CD4-positive, CD25-positive, alpha-beta regulatory T cell (primary cell): ENCODE measurements at places on chromosomes 3 and 15. TPM values are rescaled to one million over a fixed set of nuclear protein-coding genes. Genes with fewer than 3 reads are reported as not detected.

- peaks cover 2% of the 10 kb centered on the region for H3K27me3 ChIP-seq
- no peaks in the 10 kb centered on the region for H3K4me1 ChIP-seq
- H3K36me3 ChIP-seq: no peaks in the 10 kb centered on the region
- DNase-seq: no peak
These were observed 49.7 kb downstream of the CGGBP1 start for GRCh38 chr3:88009066-88009465.

DHX36 gene
- total RNA-seq: 121 TPM

ZIC1 gene
- total RNA-seq: not detected

PCSK6 gene
- total RNA-seq: 1.1 TPM

GRCh38 chr3:49244581-49245205, 32.3 kb downstream of the C3orf62 start:
- DNase-seq: no peak
- H3K27ac ChIP-seq: no peak overlapping the region
- H3K4me1 ChIP-seq: no peaks in the 10 kb centered on the region

- no peak overlapping the region for H3K4me3 ChIP-seq
- no peaks in the 10 kb centered on the region for H3K27me3 ChIP-seq
- H3K4me1 ChIP-seq: no peaks in the 10 kb centered on the region
- no peaks in the 10 kb centered on the region for H3K36me3 ChIP-seq
- no peak overlapping the region for H3K27ac ChIP-seq
These were observed 976.4 kb downstream of the CADM2 start for GRCh38 chr3:85935171-85935570.

LXN gene
- 6.6 TPM for total RNA-seq

TMEM158 gene
- total RNA-seq: 0.57 TPM

CPNE9 gene
- total RNA-seq: not detected

DNA sequence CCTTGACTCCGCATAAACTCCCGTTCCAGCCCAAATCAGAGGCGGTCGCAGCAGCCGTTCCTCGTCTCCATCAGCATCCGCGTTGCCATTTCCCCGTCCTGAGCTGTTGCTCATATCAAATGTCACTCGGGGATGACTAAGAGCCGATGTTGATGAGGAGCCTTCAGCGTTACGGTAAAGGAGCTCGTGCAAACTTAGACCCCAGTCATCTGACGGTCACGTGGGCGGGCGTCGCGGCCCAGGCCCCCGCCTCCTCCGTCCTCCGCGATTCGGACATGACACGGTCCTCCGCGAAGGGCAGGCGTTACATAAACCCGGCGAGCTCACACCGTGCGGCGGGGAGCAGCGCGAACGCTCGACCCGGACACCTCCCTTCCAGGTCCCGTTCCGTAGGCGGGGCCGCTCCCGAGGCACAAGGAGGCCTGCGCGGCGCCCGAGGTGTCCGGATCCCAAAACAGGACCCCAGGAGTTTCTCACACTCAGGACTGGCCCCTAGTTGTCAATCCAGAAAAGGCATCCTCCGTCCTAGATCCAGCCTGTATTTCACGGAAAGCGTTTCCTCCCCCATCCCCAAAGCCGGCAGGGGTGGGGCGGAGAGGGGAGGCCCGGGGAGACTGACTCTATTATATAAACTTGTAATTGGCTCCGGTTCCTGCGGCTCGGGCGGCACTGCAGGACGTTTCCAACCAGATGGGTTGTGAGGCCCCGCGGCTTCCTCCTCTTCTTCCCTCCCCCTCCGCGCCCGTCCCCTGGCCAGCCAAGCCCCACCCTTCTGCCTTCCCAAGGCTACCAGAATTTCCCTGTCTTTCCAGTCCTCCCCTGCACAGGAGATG, 100.0 kb upstream of the IGF1R start:
- H3K4me3 ChIP-seq: peak overlapping the region; percentile 32
- no peak overlapping the region for H3K27ac ChIP-seq
- peaks cover 8% of the 10 kb centered on the region for H3K4me1 ChIP-seq
- peaks cover 10% of the 10 kb centered on the region for H3K27me3 ChIP-seq

GRCh38 chr3:107619549-107619948, 96.8 kb downstream of the BBX start:
- no peak overlapping the region for H3K27ac ChIP-seq
- no peaks in the 10 kb centered on the region for H3K27me3 ChIP-seq
- H3K4me3 ChIP-seq: no peak overlapping the region

DNA sequence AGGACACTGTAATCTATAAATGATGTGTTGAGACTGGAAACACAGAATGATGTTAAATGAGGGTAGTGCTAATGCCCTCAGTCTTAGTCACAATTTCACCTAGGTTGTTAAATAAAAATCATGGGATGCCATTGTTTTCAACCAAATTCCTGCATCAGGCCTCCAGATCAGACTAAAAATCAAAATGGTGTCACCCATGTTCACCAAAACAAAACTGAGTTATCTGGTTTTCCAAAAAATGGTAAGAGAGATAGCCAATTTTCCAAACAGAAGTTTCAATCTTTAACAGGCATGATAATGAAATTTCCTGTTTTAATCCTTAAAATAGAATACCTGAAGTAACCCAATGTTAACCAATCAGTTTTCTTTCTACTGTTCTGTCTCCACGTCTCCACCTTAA, 2.2 kb upstream of the PIAS1 start:
- no peaks in the 10 kb centered on the region for H3K36me3 ChIP-seq
- no peak overlapping the region for H3K4me3 ChIP-seq
- no peak for DNase-seq
- no peaks in the 10 kb centered on the region for H3K27me3 ChIP-seq
- H3K4me1 ChIP-seq: peaks cover 25% of the 10 kb centered on the region
- no peak overlapping the region for H3K27ac ChIP-seq

DNA sequence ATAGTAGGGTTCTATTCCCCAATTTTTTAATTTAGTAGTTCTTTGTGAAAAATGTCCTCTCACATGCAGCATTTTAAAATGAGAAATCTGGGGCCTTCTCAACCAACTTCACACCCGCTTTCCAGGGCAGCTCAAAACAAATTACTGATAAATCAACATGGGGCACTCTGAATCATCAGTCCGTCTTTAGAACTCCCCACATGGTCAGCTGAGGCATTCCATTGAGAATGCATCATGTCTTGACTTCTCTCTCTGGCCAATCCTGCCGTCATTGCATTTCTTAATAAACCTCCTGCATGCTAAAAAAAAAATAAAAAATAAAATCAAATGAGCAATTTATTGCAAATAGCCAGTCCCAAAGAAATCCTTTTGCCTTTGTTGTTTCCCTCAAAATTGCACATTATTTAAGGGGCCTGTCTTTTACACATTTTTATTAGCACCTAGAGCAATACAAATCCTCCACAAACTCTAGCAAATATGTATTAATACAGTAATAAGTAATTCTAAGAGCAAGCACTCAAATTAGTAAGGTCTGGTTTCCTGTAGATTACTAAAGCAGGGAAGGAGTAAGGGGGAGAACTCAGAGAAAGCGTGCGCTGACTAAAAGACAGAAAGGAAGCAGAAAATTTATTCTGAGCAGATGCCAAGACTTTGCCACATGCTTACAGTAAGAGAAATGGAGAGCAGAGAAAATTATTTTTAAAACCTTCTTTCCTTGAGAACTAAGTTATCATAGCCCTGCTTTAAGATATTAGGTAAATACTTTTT, 175.7 kb downstream of the TNIK start:
- no peak overlapping the region for H3K27ac ChIP-seq
- H3K27me3 ChIP-seq: no peaks in the 10 kb centered on the region
- no peak for DNase-seq

DNA sequence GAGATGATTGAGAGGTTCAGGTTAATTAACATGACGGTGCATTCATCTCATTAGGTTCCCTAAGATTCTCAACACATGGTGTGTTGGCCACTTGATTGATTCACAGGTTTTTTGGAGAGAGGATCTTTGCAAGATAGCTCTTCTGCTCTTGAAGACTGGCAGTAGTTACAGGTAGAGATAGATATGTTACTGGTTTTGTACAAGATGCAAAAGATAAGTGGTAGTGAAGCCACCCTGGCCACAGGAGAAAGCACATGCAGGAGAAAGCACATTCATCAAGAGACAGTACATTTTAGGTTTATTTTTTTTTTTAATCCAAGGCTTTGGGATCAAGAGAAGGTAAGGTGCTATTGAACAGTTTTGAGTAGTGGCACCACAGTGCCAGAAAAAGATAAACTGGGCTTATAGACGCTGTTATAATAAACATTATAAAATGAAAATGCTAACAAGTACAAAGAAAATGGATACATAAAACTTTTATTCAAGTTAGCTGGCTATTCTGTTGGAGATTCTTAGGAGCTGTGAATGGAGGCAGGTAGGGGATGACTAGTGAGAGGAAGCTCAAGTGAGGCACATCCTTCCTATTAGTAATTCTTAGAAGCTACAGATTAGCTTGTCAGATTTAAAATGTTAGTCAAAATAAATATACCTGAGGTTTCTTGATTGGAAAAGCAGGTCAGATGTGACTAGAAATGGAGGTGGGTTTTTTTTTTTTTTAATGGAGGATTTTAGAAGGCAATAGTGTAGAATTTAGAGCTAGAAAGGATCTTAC, 10.8 kb downstream of the SELENOT start:
- no peaks in the 10 kb centered on the region for H3K27me3 ChIP-seq
- peaks cover 34% of the 10 kb centered on the region for H3K4me1 ChIP-seq
- H3K36me3 ChIP-seq: peaks cover 16% of the 10 kb centered on the region
- no peak for DNase-seq
- peak overlapping the region; percentile 17 for H3K4me3 ChIP-seq
- H3K27ac ChIP-seq: no peak overlapping the region

DNA sequence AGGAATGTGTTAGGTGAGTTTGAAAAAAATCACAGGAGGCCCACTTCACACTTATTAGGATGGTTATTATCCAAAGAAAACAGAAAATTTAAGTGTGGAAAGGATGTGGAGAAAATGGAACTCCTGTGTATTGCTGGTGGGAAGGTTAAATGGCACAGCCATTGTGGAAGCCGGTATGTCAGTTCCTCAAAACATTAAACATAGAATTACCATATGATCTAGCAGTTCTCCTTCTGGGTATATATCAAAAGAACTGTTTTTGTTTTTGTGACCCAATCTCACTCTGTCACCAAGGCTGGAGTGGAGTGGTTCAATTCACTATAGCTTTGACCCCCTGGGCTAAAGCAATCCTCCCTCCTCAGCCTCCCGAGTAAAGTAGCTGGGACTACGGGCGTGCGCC, 10.4 kb upstream of the ZFYVE19 start:
- H3K27ac ChIP-seq: no peak overlapping the region
- no peak overlapping the region for H3K4me3 ChIP-seq
- no peaks in the 10 kb centered on the region for H3K27me3 ChIP-seq
- DNase-seq: no peak
- peaks cover 14% of the 10 kb centered on the region for H3K36me3 ChIP-seq

GRCh38 chr3:29004885-29005599, 275.8 kb upstream of the RBMS3 start:
- no peak overlapping the region for H3K27ac ChIP-seq
- no peaks in the 10 kb centered on the region for H3K27me3 ChIP-seq
- H3K4me3 ChIP-seq: no peak overlapping the region
- DNase-seq: no peak

DNA sequence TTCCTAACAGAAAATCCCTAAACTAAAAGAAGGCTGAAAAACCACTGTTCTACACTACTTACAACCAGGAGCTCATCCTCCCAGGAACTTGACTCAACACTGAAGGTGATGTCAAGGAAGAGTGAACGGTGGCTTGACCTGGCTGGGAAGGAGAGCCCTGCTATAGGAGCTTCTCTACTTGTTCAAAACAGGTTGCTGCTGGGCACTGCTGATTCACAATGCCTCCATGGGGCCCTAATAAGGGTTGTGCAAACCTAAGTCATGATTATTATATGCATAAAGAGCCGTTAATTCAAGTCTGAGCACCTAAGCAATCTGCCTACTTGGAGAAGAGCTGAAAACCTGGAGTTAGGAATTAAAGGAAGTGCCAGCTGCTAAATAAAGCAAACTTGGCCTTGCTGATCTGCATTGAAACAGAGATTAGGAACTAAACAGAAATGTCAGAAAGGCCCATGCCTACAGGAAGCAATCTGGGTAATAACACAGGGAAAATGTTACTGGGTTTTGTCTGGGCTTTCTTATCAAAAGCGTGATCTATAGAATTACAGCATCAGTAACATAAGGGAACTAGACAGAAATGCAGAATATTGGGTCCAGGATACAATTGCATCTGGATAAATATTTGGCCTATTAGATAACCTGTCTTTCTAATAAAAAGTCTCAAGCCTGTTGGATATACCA, 243.2 kb downstream of the NEK10 start:
- no peak overlapping the region for H3K27ac ChIP-seq
- H3K27me3 ChIP-seq: no peaks in the 10 kb centered on the region
- no peaks in the 10 kb centered on the region for H3K4me1 ChIP-seq
- no peak for DNase-seq
- no peaks in the 10 kb centered on the region for H3K36me3 ChIP-seq

DNA sequence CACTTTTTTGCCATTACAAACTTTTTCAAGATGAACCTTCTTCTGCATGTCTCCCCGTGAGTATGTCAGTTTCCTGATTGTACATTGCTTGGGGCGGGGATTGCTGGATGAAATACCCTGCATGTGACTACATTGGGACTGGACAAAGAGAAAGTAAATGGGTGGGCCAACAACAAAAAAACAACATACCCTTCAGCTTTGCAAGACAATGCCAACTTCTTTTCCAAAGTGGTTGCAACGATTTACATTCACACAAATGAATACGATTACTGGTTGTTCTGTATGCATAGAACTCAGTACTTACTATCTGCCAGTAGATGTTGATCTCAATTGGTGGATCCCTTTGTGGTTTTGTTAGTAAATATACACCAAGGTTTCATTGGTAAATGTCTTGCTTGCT, 908.4 kb downstream of the AGBL1 start:
- no peak for DNase-seq
- H3K4me1 ChIP-seq: no peaks in the 10 kb centered on the region
- H3K27me3 ChIP-seq: no peaks in the 10 kb centered on the region
- no peaks in the 10 kb centered on the region for H3K36me3 ChIP-seq
- no peak overlapping the region for H3K4me3 ChIP-seq

DNA sequence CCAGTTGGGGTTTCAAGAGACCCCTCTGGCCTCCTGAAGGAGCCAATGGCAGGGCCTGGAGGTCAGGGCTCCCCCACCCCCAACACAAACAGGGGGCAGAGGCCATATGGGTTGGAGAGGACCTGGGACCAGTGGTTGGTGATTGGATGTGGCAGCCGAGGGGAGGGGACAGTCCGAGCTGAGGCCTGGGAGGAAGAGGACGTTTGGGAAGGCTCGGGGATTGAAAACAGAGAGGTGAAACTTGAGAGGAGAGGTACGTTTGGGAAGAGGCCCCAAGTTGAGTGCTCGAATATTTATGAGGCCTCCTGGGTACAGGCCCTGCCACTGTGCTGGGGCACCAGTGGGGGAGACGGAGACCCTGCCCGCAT, 53.7 kb downstream of the DNAJB8 start:
- H3K27me3 ChIP-seq: no peaks in the 10 kb centered on the region
- no peak overlapping the region for H3K4me3 ChIP-seq
- no peaks in the 10 kb centered on the region for H3K4me1 ChIP-seq
- DNase-seq: no peak
